ENCODE measurements at places on chromosomes 11 and 22.

DNA sequence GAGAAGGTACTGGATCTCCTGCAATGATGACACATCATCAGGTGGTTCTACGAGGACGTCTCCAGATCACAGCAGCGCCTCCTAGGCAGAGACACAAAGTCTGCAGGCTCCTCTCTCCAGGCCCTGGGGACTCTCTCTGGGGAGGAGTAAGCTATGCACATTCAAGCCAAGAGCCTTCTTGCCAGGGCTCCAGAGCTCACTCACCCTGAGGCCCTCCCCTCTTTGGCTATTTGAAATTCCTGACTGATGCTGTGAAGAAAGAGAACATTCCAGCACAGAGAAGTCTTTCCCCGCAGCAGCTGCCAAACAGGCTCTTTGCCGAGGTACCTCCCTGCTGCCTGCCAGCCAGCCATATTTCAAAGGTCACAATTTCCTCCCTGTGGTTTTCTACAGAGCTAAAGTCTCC, 204.9 kb downstream of the CSNK2A3 start:
- no peak for DNase-seq

GRCh38 chr11:75894036-75894585, 79.1 kb downstream of the UVRAG start:
- DNase-seq, result no peak

- no peak for DNase-seq
Observed at GRCh38 chr11:112364962-112365481, 104.4 kb upstream of the PLET1 start.

DNA sequence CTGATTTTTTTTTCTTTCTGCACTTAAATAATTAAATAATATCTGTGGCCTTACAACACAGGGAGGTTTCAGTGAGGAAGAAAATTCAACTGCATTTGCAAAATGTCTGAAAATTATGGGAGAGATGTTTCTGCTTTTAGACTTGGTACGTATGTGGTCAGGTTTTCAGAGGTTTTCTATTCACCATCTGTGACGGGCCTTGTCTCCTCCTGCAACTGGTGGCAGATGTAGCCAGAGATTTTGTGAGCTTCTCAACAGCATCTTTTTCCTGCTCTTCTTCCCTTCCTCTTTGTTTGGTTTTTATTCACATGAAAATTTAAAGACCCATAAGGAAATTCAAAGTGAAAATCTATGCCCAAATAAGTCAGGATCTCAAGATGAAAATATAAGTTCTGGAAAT, 38.3 kb downstream of the ZBTB16 start:
- no peak for DNase-seq

- DNase-seq, result no peak
Observed at GRCh38 chr11:60798631-60799030, 13.5 kb downstream of the MS4A10 start.

DNA sequence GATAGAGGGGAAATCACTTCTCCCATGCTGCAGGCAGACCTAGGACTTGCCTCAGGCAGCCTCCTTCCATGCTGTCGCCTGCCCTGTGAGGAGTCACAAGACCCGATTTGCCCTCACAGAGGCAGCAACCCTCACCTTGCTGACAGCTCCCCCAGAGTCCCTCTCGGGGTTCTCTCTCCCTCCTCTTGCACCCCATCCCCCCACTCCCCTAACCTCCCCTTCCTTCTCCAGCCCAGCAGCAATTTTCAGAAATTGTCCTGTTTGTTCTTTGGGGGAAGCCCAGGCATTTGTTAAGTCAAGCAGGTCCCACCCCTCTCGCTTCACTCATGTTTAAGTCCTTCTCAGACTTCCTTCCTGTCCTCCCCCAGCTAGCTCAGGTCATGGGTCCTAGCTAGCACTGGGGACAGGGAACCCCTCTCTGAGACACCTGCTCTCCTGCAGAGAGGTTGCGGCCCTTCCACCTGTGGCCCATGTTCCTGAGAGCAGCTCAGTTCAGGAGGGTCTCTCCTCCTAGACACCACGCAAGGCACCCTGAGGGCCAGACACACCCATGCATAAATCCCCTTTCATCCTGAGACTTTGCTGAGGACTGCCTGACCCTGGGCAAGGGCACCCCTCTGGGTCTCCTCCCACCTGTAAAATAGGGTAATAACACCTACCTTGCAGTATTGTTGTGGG, 6.3 kb upstream of the FXYD2 start:
- no peak for DNase-seq

- DNase-seq, result no peak
Observed at GRCh38 chr11:62876712-62877111, 4.0 kb upstream of the SLC3A2 start.

- no peak for DNase-seq
Observed at GRCh38 chr11:1161410-1162137, 3.8 kb downstream of the MUC5AC start.

DNA sequence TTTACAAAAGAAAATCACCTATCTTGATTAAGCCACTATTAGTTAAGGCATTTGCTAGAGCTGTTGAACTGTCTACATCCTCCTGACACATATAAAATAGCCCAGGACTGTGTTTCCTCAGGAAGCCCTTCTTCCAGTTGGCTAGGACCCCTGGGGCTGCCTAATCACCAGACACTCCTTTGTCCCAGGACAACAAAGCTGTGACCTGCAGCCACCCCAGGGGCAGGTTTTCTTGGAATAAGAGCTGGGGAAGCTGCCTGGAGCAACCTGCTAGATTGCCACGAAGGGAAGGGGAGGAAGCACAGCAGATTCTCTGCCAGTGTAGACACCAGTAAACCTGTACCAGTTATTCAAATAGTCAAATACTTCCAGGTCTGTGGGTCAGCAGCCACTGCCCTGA, 17.6 kb downstream of the CHST1 start:
- DNase-seq, result no peak

- DNase-seq, result no peak
Observed at GRCh38 chr11:65579291-65579690, 3.4 kb downstream of the EHBP1L1 start.

DNA sequence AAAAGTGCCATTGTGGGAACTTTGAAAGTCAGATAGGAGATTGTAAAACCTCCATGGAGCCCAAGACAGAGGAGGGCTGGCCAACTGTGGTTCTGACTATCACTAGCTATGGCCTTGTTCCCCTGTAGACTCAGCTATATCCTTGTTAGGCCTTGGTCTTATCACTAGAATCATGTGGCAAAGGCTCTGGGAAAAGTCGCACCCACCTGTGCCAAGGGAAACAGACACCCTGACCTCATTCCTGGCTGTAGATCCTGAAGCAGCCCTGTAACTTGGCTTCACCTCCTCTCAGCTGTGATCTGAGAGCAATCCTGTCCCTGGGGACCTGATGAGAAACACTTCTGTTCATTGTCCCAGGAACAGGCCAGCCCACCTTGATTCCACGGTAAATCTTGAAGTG, 566.2 kb downstream of the TMEM135 start:
- DNase-seq, result no peak

DNA sequence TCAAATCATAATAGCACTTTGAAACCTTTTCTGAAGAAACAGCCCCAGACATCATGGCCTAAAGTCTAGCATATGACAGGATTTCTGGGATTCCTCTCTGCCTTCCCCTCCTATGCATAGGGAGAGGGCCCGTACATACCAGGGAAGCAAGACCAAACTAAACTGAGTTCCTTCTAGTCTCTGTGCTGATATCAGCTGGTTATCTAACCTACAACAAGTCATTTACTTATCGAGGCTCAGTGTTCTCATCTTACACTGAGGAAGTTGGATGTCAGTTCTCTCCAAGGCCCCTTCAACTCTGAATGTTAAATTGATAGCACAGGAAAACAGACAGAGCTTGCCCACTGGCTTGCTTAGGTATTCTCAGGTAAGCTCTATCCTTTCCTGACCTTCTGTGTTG, 17.0 kb upstream of the GRIK4 start:
- no peak for DNase-seq

- DNase-seq, result no peak
Observed at GRCh38 chr11:131683666-131684065, 313.3 kb downstream of the NTM start.

DNA sequence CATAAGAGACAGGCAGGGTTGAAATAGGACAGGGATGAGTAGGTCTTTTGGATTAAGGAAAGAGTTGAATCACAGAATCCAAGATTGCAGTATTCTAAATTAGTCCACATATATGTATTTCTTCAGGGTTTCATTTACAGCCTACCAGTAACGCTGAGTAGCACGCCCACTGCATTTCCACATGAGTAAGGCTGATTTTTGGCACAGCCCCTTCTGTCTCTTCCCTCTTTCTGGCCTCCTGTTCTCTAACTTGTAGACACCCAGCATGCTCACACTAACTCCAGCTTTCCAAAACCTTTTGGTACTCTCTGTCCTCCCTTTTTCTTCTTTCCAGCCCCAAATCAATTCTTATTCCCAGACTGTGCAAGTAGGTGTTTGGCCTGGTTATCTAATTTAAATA, 3.7 kb upstream of the SIK2 start:
- DNase-seq, result no peak

GRCh38 chr22:30870451-30871345, 97.9 kb downstream of the MORC2 start:
- no peak for DNase-seq

- DNase-seq, result no peak
Observed at GRCh38 chr11:32438866-32439489, 3.6 kb upstream of the WT1 start.

- no peak for DNase-seq
Observed at GRCh38 chr22:29334696-29335344, 19.3 kb upstream of the RASL10A start.

DNA sequence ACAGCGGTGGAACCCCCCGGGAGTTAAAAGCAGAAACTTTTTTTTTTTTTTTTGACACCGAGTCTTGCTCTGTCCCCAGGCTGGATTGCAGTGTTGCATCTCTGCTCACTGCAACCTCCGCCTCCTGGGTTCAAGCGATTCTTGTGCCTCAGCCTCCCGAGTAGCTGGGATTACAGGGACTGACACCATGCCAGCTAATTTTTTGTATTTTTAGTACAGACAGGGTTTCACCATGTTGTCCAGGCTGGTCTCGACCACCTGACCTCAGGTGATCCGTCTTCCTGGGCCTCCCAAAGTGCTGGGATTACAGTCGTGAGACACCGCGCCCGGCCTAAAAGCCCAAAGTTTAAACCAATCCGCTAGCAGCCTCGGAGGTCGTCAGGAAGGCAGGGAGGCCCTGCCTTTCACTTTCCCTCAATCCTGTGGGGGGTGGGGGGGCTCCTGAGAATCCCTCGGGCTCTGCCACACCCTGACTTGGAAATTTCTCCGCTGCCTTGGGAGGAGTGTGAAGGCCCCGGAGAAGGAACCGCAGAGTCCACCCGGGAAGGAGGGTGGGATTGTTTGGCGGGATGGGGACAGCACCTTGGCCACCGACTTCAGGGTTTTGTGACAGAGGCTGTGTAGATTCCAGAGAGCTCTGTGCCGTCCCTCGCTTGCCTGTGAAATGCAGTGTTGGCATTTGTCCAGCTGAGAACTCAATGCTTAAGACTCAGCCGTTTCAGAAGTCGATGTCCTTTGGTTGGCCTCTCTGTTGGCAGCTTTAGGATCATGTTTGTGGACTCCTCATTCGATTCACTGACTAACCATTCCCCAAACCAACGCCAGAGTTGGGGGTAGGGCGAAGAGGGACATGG, 1.0 kb downstream of the ARHGAP8 start:
- DNase-seq, result no peak

Measured in stimulated activated CD4-positive, alpha-beta T cell treated with anti-CD3 and anti-CD28 coated beads, Interleukin-1b, Interleukin-23, amount 100 ng/mL, for 1 hour (primary cell).